Stimulated activated CD4-positive, alpha-beta T cell treated with anti-CD3 and anti-CD28 coated beads, Interleukin-1b, Interleukin-23, amount 100 ng/mL, for 24 hours (primary cell): ENCODE measurements at places on chromosomes 5 and 9.

DNA sequence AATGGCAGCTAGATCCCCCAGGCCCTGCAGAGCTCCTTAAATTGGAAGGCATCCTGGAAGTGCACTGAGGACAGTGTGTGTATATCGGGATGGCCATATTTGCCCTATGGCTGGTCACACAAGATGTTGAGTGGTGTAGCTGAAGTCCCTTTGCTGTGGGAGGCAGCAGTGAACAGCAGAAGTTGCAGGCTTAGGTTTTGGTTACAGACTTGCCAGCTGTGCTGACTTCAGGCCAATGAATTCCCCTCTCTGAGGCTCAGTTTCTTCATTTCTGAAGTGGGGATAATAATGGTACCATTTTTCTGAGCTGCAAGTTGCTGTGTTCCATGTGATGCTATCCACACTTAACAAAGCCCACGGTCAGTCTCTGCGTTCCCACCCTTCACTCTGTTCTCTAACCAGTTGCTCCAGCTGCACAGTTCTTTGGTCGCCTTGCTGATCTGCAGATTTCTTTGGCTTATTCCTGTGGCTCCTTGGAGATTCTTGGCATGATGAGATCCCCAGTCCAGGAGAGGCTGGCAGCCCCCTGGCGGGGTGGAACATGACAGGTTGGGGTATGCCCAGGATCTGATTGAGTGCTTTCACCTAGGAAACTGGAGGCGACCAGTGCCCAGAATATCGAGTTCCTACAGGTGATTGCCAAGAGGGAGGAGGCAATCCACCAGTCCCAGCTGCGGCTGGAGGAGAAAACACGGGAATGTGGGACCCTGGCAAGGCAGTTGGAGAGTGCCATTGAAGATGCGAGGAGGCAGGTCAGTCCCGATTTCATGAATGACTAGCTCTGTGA lies 6.5 kb upstream of the GLE1 start:
- no peak for DNase-seq

DNA sequence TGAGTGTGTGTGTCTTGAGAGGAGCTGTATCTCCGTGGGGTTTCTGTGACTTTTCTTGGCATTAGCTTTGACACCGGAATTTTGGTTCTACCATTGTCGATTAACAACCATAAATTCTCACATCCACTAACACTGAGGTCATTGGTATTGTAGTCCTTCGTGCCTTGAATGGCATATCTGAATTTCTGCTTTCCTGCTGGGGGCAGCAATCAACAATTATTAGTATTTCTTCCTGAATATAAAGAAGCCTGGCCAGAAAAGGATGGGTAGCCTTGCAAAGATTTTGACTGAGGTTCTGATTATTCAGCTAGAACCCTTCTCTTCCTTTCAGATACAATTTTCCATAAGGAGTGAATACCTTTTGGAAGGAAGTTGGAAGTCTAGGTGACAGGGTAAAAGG lies 33.5 kb upstream of the SHOC1 start:
- DNase-seq = no peak

DNA sequence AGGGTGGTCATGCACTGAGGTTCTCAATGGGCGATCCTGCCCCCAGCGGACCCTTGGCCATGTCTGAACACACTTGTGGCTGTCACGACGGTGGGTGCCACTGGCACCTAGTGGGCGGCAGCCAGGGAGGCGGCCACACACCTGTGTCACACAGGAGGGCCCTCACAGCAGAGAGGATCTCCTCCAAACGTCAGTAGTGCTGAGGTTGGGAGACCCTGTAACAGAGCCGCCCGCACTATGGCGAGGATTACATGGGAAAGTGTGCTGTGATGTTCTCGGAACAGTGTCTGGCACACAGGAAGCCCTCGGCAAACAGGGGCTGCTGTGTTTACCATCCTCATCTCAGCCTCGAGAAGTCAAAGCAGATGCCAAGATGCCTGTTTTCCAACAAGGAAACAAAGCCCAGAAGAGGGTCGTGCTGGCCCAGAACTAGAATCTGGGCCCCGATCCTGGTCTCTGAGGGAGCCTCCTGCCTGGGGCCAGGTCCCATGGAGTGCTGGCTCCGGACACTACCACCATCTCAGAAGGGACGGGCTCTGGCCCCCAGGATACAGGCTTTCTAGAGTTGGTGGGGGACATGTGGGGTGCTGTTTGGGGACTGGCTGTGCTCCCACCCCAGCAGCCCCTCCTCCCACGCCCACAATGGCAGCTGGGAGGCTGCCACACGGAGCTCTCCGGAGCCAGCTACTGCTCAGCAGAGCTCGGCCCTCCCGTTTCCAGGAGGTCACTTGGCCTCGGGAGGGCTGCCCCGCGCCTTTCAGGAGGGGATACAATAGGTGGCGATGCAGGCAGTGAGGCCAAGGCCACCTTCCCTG lies 48.2 kb downstream of the DBH start:
- DNase-seq = no peak

DNA sequence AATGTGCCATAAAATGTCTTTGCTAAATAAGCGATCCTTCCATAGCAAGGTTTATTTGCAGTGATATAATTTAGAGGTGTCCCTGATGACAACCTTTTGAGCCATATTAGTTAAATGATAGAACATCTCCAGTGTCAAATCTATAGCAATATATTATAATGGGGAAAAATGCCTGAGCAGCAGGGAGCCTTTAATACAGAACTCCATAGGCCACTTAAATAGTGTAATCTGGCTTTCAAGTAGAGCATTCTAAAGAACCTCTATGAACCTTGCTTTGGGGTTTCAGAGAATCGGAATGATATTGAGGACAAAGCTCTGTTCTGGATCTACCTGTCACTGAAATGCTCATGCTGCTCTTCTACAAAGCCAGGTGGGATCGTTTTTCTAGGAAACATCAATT lies 96.7 kb upstream of the MEF2C start:
- no peak for DNase-seq

DNA sequence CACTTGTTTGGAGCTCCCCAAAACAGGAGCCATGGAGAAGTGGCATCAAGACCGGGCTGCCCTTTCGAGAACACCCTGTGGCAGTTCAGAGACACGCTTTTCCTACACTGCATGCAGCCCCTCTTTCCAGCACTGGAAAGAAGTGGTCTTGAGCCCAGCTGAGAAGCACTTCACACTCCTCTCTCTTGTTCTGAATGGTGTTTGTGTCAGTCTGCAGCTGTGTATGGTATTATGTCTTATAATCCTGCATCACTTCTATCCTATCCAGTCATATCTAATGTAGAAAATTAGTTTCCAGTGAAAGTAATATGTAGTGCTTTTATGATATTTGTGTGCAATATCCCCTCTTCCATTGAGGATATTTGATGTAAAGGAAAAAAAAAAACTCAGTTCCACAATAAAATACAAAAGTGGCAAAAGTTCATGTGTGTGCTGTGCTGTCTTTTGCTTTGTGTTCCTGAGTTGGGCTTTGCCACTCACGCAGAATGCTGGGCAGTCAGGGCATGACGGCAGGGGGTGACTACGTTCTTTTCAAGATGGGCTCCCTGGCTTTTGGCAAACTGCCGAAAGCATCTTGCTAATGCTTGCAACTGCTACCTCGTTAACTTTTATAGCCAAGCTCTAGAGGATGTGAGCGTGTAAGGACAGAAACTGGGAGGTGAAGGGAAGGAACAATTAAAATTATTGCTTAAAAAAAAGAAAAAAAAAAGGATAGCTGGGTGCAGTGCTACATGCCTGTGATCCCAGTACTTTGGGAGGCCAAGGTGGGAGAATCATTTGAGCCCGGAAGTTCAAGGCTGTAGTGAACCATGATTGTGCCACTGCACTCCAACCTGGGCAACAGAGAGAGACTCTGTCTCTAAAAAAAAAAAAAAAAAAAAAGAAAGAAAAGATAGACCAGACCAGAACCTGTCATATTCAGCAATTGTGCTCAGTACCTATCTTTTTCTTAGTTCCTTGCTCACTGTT lies 102.2 kb downstream of the MAP1B start:
- no peak for DNase-seq

DNA sequence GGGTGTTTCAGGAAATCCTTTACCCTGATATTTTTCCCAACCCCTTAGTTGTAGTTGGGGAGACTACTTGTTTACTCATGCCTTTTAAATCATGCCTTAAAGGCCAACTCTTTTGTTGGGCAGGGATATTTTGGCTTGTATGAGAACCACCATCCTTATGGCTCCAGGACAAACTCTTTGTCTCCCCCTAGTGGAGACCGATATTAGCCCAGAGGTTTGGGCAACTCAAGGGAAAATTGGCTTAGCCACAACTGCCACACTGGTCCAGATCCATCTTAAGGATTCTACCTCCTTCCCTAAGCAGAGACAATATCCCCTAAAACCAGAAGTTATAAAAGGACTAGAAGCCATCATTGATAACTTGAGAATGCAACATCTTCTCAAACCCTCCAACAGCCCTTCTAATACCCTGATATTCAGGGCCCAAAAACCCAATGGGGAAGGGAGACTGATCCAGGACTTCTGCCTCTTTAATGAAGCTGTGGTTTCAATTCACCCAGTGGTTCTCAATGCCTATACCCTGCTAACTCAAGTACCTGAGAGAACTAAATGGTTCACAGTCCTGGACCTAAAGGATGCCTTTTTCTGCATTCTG lies 100.9 kb upstream of the HCN1 start:
- no peak for DNase-seq

GRCh38 chr9:72141484-72141883 lies 7.8 kb upstream of the GDA start:
- DNase-seq = no peak

DNA sequence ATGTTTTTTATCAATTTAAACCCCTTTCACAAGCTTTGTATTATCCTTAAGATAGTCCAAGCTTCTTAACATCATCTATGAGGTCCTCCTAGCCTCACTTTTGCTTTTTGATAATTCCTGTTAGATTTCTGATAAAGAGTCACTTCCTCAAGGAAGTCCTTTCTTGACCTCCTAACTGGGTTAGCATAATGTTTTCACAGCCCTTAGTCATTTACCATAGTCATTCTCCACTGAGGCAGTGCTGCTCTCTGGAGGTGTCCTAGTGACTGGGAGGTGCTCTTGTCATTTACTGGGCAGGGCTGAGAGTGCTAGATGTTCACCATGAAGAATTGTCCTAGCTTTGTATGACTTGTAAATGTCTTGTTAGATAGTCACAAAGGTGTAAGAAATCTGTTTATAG lies 26.4 kb downstream of the TNPO1 start:
- no peak for DNase-seq
